Cortex of kidney (tissue), 1 donor: ENCODE measurements at places on chromosomes 7 and 10.

DNA sequence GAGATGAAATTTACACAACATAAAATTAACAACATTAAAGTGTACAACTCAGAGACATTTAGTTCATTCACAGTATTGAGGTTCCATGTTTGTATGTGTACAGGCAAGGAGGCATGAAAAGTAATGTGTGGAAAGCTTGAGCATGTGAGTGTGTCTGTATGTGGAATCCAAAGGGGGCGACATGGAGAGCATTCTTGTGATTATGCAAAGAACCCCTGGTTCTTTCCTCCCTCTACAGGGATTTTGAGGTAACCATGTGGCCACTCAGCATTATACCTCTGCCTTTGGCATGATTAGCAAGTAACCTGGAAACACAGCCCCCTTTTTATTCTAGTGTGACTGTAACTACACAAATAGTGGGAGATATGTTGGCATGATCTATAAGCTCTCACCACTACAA lies 21.0 kb downstream of the OR2F1 start:
- DNase-seq = no peak

DNA sequence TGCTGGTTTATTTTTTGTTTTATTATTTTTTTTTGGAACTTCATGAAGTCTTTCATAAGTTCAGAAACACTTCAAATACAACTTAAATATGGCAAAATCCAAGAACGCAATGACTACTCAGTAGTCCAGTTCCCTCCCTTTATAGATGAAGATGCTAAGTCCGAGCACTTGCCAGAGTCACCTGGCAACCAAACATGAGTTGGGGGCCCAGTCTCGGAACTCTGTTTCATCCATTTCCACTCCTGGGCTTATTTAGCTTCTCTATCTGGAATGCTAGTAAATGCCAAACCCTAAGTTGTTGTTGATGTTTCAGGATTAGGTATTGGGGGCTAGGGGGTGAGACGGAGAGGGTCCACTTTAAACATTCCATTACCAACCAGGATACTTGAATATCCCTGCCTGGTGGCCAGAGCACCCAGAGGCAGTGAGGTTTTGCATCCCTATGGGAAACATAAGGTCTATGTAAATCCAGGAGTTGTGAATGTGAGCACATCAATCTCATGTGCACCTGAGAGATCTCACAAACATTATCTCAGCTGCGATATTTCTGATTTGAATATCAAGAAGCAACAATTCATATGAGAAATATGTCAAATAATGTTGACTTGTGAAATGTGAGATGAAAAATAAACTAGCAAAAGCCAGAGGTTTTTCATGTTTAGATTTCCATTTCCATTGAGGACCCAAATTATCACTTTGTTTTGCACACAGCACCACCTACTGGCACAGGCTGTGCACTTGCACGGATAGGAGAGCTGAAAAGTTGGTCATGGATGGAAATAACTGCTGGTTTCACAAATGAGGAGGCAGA lies 129.3 kb downstream of the PKD1L1 start:
- no peak for DNase-seq

- DNase-seq = no peak
Observed at GRCh38 chr10:111018021-111018420, 58.8 kb upstream of the ADRA2A start.

- no peak for DNase-seq
Observed at GRCh38 chr7:68407460-68407859, 1190.8 kb upstream of the AUTS2 start.

GRCh38 chr10:34658934-34659333 lies 156.2 kb downstream of the PARD3 start:
- no peak for DNase-seq

GRCh38 chr10:3895045-3895631 lies 110.1 kb upstream of the KLF6 start:
- no peak for DNase-seq

- no peak for DNase-seq
Observed at GRCh38 chr10:61835069-61835945, 66.2 kb upstream of the ARID5B start.

DNA sequence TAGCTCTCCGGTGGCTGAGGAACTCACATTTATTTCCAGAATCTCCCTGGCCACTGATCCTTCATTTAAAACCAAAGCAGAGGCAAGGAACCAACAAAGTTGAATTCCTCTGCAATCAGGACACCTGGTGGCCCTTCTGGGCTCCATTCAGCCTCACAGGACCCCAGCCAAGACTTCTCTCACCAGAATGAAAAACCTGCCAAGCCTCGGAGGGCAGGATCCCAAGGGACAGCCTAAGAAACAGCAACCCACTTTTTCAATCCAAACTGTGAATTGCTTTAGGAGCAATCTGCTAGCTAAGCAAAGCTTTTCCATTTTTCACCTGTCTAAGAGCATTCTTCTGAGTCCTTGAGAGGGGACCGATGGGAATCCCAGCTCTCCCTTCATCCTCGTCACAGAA lies 34.6 kb downstream of the OAT start:
- DNase-seq = no peak

GRCh38 chr10:96073722-96074121 lies 30.3 kb downstream of the CCNJ start:
- DNase-seq = no peak

GRCh38 chr7:2796358-2797352 lies 47.5 kb downstream of the GNA12 start:
- DNase-seq = no peak

GRCh38 chr7:135789956-135790355 lies 41.3 kb upstream of the FAM180A start:
- no peak for DNase-seq

DNA sequence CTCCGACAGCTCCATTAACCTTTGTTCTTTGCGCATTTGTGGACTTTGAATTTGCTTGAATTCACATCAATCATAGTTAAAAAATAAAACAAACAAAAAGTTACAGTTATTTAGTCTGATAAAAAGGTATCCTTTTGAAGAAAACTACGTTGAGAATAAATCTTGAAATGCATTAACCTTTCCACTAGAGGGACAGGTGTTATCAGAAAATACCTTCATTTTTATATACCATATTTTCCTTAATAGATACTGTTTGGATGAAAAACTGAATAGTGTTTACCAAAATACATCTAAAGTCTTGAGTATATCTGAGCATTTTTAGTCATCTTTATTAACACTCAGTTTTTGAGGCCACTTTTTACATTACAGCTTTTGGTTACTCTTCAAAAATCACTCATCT lies 371.9 kb downstream of the ZWINT start:
- DNase-seq = no peak

- no peak for DNase-seq
Observed at GRCh38 chr7:69567800-69568199, 30.5 kb upstream of the AUTS2 start.

DNA sequence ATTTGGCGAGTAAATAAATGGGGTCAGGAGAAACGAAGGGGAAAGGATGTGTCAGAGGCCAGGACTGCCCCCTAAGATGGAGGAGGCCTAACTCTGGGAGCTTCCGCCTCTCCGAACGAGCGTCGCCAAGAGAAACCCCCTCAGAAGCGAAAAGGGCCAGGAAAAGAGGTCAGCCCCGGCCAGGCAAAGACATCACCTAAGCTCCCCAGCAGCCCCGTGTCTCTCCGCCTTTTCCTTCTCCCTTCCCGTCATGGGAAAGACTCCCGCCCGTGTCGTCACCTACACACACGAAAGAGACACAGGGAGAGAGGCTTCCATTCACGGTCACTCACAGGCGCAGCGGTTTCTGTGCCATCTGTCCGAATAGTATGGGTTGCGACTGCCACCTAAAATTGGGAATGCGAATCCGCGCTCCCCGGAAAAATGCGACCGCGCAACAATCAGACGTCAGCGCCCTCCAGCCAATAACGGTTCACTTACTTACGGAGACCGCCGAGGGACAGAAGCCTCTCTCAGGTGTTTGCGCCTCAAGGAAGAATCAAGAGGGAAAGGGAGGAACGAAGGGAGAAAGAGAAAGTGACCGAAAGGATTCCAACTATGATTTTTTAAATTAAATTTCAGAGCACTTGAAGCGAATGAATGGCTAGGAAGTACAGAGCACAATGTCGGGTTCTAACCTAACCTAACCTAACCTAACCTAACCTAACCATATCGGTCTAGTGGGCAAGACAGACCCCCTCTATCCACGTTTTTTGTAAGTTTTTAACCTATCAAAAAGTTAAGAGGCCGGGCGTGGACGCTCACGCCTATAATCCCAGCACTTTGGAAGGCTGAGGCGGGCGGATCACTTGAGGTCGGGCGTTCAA lies at the start of gene CWF19L1:
TSS of gene CWF19L1 (minus strand) at position 400 of the 866 bp plus-strand sequence. CDS start at position 355, 45 bp downstream.
- DNase-seq = no peak

DNA sequence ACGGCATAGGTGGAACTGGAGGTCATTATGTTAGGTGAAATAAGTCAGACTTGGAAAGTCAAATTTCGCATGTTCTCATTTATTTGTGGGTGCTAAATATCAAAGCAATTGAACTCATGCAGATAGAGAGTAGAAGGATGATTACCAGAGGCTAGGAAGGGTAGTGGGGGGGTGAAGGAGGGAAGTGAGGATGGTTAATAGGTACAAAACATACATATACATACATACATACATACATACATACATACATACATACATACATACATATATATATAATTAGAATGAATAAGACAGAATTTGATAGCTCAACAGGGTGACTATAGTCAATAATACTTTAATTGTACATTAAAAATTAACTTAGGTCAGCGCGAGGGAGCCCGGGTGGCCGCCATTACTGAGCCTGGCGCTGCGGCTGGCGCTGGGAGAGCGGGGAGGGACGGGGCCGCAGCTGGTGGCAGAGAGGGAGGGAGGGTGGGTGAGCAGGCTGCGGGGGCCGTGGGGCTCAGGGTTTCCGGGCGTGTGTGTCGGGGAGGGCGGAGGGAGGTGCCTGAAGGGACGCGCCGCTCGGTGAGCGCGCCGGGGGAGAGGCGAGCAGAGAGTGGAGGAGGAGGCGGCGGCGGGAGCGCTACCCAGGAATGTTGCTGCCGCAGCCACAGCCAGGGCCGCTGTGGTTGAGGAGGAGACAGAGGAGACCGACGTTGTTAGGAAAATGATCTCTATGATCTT lies 85.8 kb upstream of the EGFR start:
- no peak for DNase-seq

DNA sequence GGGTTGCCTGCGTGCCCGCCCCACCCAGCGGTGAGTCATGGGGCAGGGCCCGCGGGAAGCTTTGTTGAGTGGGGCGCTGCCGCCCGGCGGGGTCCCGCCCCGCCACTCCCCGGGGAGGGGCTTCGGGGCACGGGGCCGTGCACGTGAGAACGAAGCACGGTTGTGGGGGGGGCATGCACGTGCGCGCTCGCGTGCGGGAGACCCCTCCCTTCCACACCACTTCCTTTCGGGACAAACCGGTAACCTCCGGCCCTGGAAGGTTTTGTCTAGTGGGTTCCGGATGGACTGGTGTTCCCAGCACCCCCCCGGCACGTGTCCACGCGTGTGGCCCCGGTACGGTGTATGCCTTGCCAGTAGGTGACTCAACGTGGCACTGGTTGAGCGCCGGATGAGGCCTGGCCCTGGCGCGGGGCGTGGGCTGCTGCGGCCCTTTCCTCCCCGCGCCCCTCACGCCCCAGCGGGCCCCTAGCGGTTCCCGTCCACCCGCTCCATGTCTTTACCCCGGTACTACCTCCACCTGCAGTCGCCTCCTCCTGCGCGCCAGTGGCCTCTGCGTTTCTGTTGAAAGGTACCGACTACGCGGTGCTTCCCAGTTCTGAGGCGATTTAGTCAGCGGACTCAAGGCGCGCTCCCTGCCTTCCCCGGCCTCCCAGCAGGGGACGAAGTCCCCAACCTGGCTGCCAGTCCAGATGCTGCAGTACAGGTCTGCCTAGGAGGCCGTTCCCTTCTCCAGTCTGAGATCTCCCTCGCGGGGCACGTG lies 3.1 kb downstream of the ADIRF start:
- peak; percentile 90 for DNase-seq

GRCh38 chr10:69449841-69450240 lies 1.4 kb upstream of the TSPAN15 start:
- no peak for DNase-seq

- DNase-seq = no peak
Observed at GRCh38 chr10:100978901-100979195, 8.4 kb downstream of the MRPL43 start.

- DNase-seq = no peak
Observed at GRCh38 chr7:118372530-118372929, 148.0 kb downstream of the ANKRD7 start.

GRCh38 chr7:70525991-70526390 lies 606.0 kb upstream of the GALNT17 start:
- no peak for DNase-seq

GRCh38 chr10:117537436-117537903 lies 5.1 kb upstream of the EMX2 start:
- no peak for DNase-seq

DNA sequence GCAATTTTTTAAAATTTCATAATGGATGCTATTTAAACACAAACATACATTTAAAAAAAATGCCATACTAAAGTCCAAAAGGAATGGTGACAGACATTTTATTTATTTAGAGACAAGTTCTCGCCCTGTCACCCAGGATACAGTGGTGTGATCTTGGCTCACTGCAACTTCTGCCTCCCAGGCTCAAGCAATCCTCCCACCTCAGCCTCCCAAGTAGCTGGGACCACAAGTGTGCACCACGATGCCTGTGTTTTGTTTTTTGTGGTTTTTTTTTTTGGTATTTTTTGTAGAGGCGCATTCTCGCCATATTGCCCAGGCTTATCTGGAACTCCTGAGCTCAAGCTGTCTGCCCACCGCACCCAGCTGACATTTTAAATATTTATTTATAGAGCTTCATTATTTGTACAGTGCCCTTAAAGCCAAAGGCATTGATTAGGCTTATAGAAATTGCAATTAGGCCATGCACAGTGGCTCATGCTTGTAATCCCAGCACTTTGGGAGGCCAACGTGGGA lies 703.5 kb downstream of the AUTS2 start:
- DNase-seq = no peak

- no peak for DNase-seq
Observed at GRCh38 chr7:105600720-105601550, 19.6 kb upstream of the EFCAB10 start.

- no peak for DNase-seq
Observed at GRCh38 chr10:3948843-3949242, 163.8 kb upstream of the KLF6 start.

GRCh38 chr7:25598765-25599164 lies 370.5 kb upstream of the NPVF start:
- no peak for DNase-seq

- DNase-seq = no peak
Observed at GRCh38 chr7:126755381-126755780, 497.4 kb downstream of the GRM8 start.

DNA sequence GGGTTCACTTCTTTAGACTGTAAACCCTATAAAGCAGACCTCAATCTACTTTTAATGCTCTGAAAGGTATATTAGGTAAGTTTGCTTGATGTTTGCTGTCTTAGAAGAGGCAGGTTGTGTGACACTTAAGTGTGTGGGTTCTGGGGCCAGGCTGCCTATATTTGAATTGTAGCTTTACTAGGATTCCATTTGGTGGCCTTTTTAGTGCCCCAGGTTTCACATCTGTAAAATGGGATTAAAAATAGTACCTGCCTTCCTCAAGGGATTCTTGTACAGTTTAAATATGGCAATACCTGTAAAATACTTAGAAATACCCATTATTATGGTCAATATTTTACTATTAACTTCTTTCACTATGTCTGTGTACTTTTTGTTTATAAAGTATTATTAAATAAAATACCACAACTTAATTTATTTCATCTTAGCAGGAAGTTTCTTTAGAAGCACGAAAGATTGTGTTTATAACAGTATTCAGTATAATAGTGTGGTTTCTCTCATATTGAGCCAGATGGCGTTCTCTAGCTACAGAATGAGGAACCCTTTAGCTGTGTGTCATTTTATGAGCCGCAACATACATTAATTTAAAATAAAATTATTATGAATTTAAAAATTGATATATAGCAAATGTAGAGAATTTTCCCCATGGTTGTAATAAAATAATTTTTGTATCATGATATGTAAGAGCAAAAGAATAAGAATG lies 94.2 kb downstream of the CDK14 start:
- no peak for DNase-seq
